ENCODE measurements at places on chromosomes 5 and 9. TPM values are rescaled to one million over a fixed set of nuclear protein-coding genes. Genes with fewer than 3 reads are reported as not detected.

PSMB7 gene
- 116 TPM for total RNA-seq

LCP2 gene
- not detected for total RNA-seq

RNF180 gene
- 5.7 TPM for total RNA-seq

CSF1R gene
- 0.16 TPM for total RNA-seq

TNC gene
- total RNA-seq, result 1,310 TPM

CCL21 gene
- not detected for total RNA-seq

BRINP1 gene
- total RNA-seq, result 1.9 TPM

CD72 gene
- total RNA-seq, result 0.73 TPM

PCDHA13 gene
- 0.36 TPM for total RNA-seq

IL4 gene
- total RNA-seq, result not detected

SCGB3A2 gene
- not detected for total RNA-seq

ANKRD34B gene
- not detected for total RNA-seq

Measured in hair follicle dermal papilla cell (primary cell).